ENCODE measurements at places on chromosomes 11 and 22.
A peak's percentile ranks its signal among the peaks of the same experiment; 100 is the strongest.

DNA sequence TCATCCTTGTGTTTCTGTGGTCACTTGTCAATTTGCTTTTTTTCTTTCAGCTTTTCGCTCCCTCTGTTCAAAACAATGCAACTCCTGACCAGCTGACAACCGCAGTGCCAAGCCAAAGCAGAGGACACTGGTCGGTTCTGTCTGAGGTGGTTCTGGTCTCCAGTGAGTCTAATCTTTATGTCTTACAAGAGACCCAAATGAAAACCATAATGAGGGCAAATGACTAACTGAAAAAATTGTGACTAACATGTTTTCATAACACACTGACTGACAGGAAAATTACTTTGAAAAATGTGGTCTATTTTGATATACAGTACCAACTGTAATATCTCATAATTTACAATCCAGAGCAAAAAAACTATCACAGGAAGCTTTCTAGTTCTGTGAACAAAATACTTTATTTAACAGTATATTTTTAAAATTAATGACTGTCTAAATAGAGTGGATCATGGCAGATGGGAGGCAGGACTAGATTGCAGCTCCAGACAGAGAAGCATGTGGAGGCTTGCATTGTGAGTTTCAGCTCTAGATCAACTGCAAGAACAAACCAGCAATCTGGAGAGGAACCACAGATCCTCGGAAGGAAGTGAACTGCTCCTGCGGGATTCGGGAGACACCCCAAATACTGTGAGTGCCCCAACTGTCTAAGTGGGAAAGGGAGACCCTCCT, 311.8 kb downstream of the SBF2 start:
- no peak for DNase-seq

DNA sequence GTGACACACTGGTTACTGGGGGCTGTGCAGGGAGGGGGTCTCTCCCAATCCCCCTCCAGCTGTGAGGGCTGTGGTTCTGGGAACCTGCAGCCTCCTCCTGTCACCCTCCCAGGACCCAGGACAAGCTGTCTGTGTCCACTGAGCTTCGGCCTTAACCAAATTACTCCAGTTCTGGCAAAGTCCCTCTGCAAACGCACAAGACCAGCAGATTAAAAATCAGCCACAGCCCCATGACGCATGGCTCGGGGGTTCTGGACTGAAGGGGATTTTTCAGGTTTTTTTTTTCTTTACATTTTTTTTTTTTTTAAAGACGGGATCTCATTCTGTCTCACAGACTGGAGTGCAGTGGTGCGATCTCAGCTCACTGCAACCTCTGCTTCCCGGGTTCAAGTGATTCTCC, 32.2 kb upstream of the A4GALT start:
- no peak for DNase-seq

DNA sequence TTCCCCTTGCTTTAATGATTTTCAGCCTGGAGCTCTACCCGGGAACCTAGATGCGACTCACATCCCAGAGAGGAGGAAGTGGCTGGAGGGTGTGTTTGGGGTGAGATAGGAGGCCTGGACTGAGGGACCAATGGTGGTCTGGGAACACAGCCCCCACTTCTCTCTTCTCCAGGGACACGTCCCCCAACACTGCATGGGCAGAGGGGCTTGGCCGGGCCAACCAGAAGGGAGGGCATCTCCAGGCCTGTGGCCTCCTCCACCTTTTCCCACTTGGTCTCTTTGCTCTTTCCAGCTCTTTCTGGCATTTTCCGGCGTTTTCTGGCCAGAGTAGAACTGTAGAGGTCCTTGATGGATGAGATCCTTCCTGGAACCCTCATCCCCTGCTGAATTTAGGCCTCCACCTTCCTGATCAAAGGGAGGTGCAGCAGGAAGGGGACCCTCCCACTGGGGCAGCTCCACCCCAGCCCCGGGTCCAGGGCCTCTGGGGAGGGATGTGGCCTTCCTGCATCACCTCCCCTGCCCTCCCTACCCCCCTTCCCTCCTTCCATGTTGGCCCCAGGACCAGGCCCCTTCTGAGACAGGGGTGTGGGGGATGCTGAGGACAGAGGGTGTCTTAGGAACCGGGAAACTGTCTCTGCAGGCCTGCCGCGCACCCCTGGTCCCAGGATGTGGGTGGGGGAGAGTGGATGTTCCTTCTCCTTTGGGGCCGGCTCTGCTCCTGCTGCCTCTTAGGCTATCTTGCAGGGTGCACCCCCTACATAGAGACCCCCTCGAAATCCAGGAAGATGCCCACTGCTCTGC, 24.4 kb downstream of the MRGPRG start:
- DNase-seq = no peak

DNA sequence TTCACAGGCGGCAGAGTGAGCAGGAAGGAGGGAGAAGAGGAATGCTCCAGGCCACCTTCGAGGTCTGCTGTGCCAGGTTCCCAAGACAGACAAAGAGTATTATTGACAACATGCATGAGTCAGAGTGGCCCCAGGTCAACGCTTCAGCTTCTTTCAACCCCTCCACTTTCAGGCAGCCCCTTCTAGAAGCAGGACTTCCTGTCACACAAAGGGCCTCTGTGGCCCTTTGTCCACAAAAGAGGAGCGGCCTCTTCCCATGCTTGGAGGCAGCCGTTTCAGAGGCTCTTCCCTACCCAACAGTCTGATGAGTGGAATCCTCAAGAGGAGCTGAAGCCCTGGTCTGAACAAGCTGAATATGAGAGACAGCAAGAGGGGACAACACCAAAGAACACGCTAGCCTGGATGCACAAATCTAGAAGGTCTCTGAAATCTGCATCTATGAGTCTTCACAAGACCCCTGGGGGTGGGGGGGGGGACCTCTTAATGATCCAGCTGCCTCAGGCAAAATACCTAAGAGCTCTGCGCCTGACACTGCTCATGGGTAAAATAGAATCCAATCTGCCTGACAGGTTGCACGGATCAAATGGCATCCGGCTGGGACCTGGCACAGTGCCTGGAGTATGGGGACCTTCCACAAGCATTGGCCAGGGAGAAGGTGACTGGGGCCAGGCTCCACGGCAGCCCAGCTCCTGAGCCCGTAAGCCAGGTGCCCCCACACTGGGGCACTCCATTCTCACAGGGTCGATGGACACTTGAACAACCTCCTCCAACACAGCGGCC, 67.5 kb downstream of the PACSIN2 start:
- DNase-seq = no peak

DNA sequence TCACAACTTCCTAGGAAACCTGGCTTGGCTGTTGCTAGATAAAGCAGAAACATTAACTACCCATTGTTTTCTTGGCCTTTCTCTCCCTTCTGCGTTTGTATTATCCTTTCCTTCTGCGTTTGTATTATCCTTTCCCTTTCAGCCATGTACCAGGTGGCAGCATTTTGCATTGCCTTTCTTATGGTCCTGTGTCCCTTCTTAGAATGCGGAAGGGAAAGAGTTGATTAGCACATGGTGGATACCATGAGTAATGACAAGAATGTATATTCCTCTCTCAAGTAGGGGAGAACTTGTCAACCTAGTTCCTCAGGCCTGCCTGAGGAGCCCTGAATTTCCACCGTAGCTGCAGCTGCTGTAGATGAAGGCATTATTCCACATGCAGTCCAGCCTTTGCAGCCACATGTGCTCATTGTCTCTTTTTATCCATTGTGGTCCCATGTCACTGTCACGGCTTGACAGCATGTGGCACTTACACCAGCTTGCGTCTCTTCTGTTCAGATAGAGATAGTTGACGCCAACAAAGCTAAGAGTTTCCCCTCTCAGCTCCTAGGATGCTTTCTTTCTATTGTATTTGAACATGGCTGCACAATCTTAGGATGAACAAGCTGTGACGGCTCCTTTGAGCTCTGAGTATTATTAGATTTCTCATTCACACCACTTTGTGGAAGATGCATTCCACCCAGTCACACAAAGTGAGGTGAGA, 44.8 kb downstream of the SLN start:
- no peak for DNase-seq

DNA sequence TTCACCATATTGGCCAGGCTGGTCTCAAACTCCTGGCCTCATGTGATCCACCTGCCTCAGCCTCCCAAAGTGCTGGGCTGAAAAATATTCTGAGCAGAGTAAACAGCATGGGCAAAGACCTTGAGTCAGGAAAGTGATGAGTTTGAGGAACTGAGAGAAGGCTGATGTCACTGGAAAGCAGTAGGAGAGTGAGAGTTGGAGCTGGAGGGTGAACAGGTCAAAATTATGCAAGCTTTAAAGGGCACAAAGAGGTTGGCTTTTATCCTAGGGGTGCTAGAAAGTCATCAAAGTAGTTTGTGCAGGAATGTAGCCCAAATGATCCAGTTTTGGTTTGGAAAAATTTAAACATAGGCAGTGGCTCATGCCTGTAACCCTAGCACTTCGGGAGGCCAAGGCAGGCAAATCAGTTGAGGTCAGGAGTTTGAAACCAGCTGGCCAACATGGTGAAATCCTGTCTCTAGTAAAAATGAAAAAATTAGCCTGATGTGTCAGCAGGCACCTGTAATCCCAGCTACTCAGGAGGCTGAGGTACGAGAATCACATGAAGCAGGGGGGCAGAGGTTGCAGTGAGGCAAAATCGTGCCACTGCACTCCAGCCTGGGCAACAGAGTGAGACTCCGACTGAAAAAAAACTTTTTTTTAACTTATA, 44.7 kb upstream of the CXCR5 start:
- no peak for DNase-seq

GRCh38 chr11:82536706-82537105, 197.0 kb downstream of the FAM181B start:
- DNase-seq = no peak

- DNase-seq = no peak
Measured at GRCh38 chr11:76669901-76670484, 554 bp downstream of the LRRC32 start.

- DNase-seq = no peak
Measured at GRCh38 chr11:134398644-134399292, 13.3 kb downstream of the B3GAT1 start.

- no peak for DNase-seq
Measured at GRCh38 chr11:86150847-86151173, 81.9 kb upstream of the PICALM start.

- peak; percentile 62 for DNase-seq
Measured at GRCh38 chr22:37166675-37167066, 17.0 kb upstream of the IL2RB start.

- no peak for DNase-seq
Measured at GRCh38 chr11:123183391-123184099, 11.5 kb downstream of the CLMP start.

- DNase-seq = no peak
Measured at GRCh38 chr11:8615291-8616032, 21.4 kb upstream of the STK33 start.

GRCh38 chr11:114284021-114284420, 12.2 kb upstream of the NNMT start:
- no peak for DNase-seq

GRCh38 chr22:29641700-29642330, 38.4 kb downstream of the NF2 start:
- DNase-seq = no peak

DNA sequence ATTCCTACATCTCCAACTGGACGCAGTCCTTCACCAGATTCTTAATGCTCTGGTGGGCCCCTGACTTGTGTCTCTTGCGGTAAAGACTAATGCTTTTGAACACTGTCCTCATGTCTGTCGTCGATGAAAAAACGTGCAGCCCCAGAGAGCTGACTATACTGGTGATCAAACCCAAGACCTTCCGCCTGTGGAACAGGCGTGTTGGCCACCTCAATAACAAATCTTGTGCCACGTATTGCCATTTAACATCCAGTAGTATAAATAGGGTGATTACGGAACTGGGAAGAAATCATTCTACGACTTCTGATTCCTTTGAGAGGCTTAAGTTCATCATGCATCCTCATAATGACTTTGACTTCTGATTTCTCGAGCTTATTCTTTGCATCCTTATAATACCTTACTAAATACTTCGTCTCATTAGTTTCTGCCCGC, 45.6 kb downstream of the OR4D9 start:
- no peak for DNase-seq

DNA sequence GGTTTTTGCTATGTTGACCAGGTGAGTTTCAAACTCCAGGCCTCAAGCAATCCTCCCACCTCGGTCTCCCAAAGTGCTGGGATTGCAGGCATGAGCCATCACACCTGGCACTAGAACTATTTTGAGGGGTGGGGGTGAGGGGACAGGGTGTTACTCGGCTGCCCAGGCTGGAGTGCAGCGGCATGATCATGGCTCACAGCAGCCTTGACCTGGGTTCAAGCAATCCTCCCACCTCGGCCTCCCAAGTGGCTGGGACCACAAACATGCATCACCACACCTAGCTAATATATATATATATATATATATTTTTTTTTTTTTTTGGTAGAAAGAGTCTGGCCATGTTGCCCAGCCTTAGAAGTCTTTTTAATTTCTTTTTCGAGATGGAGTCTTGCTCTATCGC, 17.1 kb upstream of the IFITM3 start:
- no peak for DNase-seq

GRCh38 chr22:19966908-19967750, 25.5 kb upstream of the TXNRD2 start:
- DNase-seq = no peak

GRCh38 chr11:126530416-126530815, 174.9 kb downstream of the ST3GAL4 start:
- DNase-seq = no peak

DNA sequence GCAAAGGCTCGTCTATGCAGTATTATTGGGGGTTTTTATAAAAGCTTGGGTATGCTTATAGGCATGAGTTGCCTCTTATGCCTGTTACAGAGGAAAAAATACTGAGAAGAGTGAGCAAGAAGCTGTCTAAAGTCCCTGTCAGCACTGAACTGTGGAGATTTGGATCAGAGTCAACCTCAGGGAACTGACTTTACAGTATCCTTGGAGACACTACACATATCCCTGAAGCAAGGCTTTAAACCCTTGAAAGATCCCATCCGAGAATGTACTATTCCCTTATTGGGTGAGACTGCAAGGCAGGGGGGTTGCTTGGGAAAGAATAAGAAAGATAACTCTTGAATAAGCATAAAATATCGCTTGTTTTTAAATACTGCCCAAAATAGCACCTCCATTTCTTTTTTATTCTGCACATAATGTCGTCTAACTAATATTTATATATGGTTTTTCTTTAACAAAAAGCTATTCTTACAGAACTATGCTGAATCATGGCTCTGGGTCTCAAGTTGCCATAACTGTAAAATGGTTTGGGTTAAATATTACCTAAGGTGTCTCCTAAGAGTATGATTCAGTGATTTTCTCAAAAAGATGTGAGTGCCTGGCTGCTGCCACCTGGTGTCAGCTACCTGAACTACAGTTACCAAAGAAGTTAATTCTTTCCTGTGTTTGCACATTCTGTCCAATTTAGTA, 1062.8 kb downstream of the DLG2 start:
- no peak for DNase-seq

GRCh38 chr11:74412321-74412720, 14.1 kb upstream of the PGM2L1 start:
- DNase-seq = no peak

DNA sequence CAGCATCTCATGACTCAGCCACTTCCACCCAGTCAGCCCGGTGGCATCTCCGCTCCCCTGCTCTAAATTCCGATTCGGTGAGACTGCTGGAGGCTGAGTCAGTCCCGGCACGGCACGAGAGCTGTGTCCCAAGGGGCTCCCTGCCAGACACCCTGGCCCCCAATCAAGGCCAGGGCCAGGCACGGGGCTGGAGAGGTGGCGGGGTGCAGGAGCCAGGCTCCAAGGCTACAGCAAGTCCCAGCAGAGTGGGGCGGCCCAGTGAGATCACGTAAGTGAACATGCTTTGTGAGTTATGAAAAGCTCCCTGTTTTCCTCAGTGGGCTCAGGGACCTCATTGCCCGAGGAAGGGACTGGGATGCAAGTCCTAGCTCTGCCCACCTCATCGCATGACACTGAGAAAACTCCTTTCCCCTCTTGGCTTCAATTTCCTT, 3.0 kb downstream of the C11orf68 start:
- no peak for DNase-seq

- DNase-seq = no peak
Measured at GRCh38 chr22:21865041-21865440, 2.4 kb downstream of the MAPK1 start.

GRCh38 chr11:107757661-107758060, 45.8 kb upstream of the SLN start:
- no peak for DNase-seq
